ENCODE measurements at places on chromosomes 4 and X. TPM values are rescaled to one million over a fixed set of nuclear protein-coding genes. Genes with fewer than 3 reads are reported as not detected.

GRIA2 gene
- not detected for total RNA-seq

GAGE2A gene
- not detected for total RNA-seq

DNA sequence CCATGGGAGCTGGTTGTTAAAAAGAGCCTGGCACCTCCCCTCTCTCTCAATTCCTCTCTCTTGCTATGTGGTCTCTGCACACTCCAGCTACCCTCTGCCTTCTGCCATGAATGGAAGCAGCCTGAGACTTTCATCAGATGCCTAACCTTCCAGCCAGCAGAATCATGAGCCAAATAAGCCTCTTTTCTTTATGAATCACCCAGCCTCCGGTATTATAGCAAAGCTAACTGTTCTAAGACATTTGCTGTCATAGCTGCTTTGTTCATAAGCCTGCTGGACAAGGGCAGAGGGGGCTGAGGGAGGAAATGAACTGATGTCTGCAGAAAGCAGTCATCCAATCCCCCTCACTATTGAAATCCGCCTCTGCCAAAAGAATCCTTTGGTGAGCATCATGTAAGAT lies 196.7 kb downstream of the ZNF330 start:
- no peak for DNase-seq

- DNase-seq, result no peak
Observed at GRCh38 chr4:134533068-134533467, 331.5 kb upstream of the PABPC4L start.

DNA sequence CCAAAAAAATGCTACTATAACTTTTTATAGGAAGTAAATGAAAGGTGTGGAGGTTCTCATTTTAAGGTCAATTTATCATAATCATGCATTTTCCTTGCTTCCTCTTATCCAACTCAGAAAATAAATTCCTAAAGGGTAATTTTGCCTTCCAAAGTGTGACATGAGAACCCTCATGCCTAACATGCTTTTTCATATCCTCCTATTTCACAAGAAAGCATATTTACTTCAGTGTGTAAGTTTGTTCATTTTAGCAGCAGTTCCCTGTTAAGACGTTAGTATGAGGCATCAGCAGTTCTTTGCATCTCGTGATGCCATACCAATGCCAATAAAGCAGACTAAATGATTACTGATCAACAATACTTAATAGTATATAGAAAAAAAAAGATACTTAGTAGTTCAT lies 18.4 kb downstream of the WDFY3 start:
- DNase-seq, result no peak

Data from SJSA1 (cell line).